Upper lobe of right lung (tissue), 1 donor: ENCODE measurements at places on chromosomes 7 and 10. TPM values are rescaled to one million over a fixed set of nuclear protein-coding genes. Genes with fewer than 3 reads are reported as not detected.

ATP5MK gene
- total RNA-seq, result 206 TPM

LIPN gene
- total RNA-seq, result 1.0 TPM

NPC1L1 gene
- 0.17 TPM for total RNA-seq

DNA sequence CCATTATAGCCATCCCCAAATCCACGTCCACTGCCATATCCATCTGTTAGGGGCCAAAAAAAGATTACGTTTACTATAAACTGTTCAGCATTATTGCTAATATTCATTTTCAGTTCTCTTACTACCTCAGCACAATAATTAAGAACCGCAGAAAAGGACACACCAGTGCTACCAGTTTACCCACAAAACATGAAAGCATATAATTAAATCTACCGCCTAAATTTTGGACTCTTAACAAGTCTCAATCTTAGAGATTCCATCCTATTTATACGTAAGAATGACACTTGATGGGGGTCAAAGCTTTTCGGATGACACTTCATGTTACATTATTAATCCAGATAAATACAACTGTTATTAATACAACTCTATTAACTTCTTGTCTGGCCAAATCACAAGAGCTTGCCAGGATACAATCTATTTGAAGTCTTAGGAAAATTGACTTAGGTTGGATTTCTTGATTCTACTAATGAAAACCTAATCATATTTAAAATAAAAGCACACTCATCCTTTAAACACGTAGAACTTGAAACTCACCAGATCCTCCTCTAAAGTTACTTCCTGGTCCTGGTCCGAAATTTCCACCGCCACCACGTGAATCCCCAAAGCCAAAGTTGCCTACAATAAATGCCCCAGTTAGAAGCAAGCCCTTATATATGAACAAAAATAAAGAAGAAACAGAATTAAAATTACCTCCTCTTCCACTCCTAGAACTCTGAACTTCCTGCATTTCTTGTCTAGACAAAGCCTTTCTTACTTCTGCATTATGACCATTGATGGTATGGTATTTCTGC lies 4.5 kb downstream of the HNRNPA2B1 start:
- no peaks in the 10 kb centered on the region for H3K27me3 ChIP-seq
- peaks cover 81% of the 10 kb centered on the region for H3K36me3 ChIP-seq
- DNase-seq, result no peak
- H3K27ac ChIP-seq, result peak overlapping the region; percentile 12

- H3K36me3 ChIP-seq, result no peaks in the 10 kb centered on the region
- no peak for DNase-seq
- H3K27me3 ChIP-seq, result no peaks in the 10 kb centered on the region
- H3K27ac ChIP-seq, result no peak overlapping the region
- H3K4me3 ChIP-seq, result no peak overlapping the region
Measured at GRCh38 chr10:115710136-115710535, 562.9 kb downstream of the GFRA1 start.

DNA sequence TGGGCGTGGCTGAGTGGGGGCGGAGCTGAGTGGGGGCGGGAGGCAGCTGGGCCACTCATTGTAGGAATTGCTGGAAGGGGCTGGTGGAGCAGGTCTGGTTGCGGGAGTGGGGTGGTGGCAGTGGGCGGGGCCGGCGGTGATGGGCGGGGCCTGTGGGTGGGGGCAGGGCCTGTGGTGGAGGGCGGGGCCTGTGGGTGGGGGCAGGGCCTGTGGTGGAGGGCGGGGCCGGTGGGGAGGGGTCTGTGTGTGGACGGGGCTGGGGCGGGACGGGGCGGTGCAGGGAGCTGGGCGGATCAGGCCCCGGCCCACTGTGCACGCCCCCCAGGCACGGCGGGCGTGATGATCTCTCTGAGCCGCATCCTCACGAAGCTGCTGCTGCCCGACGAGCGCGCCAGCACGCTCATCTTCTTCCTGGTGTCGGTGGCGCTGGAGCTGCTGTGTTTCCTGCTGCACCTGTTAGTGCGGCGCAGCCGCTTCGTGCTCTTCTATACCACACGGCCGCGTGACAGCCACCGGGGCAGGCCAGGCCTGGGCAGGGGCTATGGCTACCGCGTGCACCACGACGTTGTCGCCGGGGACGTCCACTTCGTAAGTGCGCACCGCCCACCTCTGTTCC lies 14.0 kb downstream of the SLC29A4 start:
- no peak for DNase-seq
- H3K27me3 ChIP-seq, result no peaks in the 10 kb centered on the region
- no peak overlapping the region for H3K4me3 ChIP-seq

DNA sequence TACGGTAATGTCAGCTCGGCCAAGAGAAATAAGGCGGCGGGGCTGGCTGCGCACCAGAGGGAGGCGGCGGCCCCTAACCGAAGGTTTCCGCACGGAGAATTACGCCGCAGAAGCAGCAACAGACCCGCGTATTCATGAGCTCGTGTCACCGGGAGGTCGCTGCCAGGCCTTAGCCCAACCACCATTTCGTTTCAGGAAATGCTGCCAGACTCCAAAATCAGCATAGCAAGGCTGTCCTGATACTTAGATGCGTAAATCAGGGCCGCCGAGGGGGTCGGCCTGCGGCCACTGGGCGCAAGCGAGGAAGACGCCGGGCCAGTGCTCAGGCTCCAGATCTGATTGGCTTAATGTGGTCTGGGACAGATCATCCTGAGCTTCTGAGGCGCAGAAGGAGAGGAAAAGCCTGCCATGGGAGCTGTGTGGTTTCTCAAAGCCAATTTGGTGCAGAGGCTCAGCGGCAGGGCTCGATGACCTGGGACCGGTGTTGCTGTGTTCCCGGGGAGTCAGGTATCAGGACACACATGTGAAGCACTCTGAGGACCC lies 247.9 kb downstream of the BAMBI start:
- no peaks in the 10 kb centered on the region for H3K36me3 ChIP-seq
- H3K27ac ChIP-seq, result no peak overlapping the region
- peaks cover 2% of the 10 kb centered on the region for H3K4me1 ChIP-seq
- no peak for DNase-seq
- no peaks in the 10 kb centered on the region for H3K27me3 ChIP-seq

DNA sequence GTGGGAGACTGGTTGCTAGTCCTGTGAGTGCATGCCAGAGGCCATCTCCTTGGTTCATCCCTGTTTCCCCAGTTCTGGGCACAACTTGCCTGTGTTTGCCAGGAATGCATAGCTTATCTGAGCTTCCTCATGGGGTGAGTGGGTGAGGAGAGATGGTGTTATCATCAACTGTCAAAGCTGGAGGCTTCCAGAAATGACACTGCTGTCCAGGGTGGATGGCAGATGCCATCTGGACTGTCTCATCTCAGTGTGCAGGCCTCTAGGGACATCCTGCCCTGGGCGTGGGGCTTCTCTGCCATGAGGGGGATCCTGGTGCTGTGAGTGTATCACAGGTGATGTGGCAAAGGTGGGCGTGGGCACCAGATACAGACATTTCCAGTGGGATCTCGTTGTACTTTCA lies 328.6 kb downstream of the DPP6 start:
- no peak overlapping the region for H3K27ac ChIP-seq
- DNase-seq, result no peak
- no peaks in the 10 kb centered on the region for H3K36me3 ChIP-seq
- H3K27me3 ChIP-seq, result no peaks in the 10 kb centered on the region
- H3K4me3 ChIP-seq, result no peak overlapping the region
- H3K4me1 ChIP-seq, result no peaks in the 10 kb centered on the region

GRCh38 chr10:2790396-2791188 lies 276.8 kb upstream of the PFKP start:
- no peaks in the 10 kb centered on the region for H3K4me1 ChIP-seq
- DNase-seq, result no peak
- no peak overlapping the region for H3K27ac ChIP-seq
- no peaks in the 10 kb centered on the region for H3K36me3 ChIP-seq

DNA sequence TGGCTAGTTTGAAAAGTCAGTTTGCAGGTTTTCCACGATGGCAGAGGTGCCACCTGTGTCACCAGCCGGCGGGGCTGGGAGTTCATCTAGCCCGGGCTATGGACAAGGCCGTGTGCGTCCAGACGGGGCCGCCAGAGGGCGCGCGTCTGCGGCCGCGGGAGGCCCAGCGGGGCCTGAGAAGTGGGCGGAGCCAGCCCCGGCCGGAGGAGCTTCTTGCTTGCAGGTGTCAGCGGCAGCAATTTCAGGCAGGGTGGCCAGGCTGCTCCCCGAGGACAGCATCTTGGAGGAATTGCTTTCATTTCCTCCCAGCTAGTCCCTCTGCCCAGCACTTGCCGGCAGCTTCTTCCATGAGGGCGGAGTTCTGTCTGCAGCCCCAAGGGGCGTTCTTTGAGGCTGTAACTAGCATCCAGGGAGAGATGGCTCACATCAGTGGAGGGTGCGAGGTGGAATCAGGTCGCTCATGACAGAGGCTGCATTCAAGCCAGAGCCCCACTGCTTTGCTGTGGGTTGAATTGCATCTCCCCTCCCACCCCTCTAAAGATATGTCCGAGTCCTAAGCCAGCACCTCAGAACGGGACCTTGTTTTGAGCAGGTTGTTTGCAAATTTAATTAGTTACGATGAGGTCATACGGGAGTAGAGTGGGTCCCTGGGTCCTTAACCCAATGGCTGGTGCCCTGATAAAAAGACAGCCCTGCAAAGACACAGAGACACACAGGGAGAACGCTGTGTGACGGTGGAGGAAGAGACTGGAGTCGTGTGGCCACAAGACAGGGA lies 85.9 kb upstream of the MKI67 start:
- no peaks in the 10 kb centered on the region for H3K36me3 ChIP-seq
- peaks cover 4% of the 10 kb centered on the region for H3K27me3 ChIP-seq
- peak overlapping the region; percentile 21 for H3K4me3 ChIP-seq

DNA sequence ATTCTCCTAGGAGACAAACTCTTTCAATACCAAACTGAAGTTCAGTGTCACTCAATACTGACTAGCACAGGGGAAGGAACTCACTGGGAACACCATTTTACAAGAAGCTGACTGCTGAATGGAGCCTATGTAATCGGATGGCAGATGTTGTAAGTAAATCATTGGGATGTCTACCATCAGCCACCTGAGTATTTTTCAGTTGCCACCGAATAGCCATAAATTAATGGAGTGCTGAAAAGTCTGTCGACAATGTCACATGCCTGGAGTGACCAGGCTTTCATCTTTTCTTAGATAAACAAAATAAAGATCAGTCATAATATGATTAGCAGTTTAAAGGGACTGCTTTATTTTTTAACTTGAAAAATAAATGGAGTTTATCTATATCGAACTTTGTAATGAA lies 145.9 kb upstream of the SEMA3E start:
- no peaks in the 10 kb centered on the region for H3K4me1 ChIP-seq
- H3K27me3 ChIP-seq, result no peaks in the 10 kb centered on the region
- H3K27ac ChIP-seq, result no peak overlapping the region
- no peaks in the 10 kb centered on the region for H3K36me3 ChIP-seq
- DNase-seq, result no peak
- no peak overlapping the region for H3K4me3 ChIP-seq

DNA sequence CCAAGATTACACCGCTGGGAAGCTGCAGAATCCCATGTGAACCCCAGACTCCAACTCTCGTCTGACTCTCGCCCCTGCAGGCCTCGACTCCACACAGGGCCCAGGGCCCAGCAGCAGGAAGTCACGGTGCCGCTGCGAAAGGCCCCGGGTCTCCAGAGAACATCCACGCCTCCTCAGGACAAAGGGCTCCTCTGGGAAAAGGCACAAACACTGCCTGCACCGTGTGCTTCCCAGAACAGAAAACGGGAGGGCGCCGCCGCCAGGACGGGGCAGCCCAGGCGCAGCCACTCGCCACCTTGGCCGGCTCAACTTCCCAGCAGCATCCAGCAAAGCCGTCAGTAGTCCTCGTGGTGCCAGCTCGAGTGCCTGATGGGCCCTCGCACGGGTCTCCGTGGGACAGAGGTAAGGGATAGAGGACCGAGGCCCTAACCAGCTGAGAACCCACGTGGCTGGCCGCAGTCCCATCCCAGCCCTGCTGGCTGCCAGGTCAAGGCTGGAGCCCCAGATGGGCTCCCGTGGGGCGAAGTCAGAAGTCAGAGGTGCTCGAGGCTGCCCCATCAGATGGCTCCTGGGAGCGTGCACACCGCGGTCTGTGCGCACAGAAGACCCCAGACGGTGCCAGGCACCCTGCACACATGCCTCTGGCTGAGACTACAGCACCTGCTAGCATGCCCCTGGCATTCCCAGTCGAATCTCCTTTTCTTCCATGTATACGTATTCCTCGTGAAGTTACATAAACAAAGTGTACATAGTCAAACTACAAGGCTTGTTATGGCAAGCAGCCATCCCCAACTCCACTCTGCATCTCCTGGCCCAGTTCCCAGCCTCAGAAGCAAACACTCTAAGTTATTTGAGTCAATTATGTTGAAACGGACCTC lies 60.2 kb downstream of the MAD1L1 start:
- peaks cover 5% of the 10 kb centered on the region for H3K36me3 ChIP-seq
- peak overlapping the region; percentile 47 for H3K27ac ChIP-seq
- H3K4me3 ChIP-seq, result no peak overlapping the region
- no peaks in the 10 kb centered on the region for H3K27me3 ChIP-seq
